ENCODE measurements at places on chromosomes 7 and 10.

- no peak overlapping the region for H3K27ac ChIP-seq
- H3K4me1 ChIP-seq: peaks cover 7% of the 10 kb centered on the region
- H3K36me3 ChIP-seq: no peaks in the 10 kb centered on the region
- no peaks in the 10 kb centered on the region for H3K27me3 ChIP-seq
- no peak overlapping the region for H3K4me3 ChIP-seq
- no peak for DNase-seq
Measured at GRCh38 chr10:306007-306674, 170.9 kb downstream of the ZMYND11 start.

- no peak overlapping the region for H3K4me3 ChIP-seq
- no peak overlapping the region for H3K27ac ChIP-seq
- no peaks in the 10 kb centered on the region for H3K36me3 ChIP-seq
- H3K4me1 ChIP-seq: no peaks in the 10 kb centered on the region
Measured at GRCh38 chr7:3520206-3520605, 219.2 kb downstream of the SDK1 start.

DNA sequence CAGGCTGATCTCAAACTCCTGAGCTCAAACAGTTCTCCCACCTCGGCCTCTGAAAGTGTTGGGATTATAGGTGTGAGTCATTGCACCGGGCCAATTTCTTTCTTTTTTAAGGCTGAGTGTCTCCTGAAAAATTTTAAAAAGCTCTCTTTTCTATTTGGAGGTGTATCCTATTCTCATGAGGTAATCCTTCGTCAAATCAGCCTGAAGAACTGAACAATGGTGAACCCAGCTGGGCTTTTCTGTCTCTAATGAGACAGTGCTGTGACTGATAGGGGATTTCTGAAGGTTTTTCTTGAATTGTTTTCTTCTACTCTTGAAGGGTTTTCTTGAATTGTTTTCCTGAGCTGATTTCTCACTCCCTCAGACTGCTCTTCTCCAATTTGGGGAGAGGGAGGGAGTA, 30.9 kb upstream of the CALU start:
- no peaks in the 10 kb centered on the region for H3K27me3 ChIP-seq
- DNase-seq: no peak
- no peak overlapping the region for H3K4me3 ChIP-seq
- H3K27ac ChIP-seq: no peak overlapping the region
- no peaks in the 10 kb centered on the region for H3K36me3 ChIP-seq

DNA sequence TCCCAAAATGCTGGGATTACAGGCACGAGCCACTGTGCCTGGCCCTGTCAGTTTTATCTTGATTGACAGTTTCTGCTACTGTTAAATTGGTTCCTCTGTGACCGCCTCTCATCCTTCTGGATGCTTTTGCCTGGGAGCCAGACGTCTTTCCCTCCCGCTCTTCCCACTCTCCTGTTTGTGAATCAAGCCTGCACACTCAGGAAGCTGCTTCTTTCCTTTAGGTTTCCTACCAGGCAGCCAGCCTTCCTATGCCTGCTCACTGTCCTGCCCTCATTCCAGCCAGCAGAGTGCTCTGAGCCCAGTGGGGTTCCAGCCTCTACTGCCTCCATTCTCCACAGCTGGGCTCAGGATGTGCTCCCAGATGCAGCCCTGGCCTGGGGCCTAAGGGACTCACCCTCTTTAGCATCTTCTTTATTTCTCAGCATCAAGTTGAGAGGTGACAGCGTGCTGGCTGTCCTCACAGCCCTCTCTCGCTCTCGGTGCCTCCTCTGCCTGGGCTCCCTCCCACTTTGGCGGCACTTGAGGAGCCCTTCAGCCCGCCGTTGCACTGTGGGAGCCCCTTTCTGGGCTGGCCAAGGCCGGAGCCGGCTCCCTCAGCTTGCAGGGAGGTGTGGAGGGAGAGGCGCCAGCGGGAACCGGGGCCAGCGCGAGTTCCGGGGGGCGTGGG, 5.1 kb downstream of the SH2D4B start:
- no peaks in the 10 kb centered on the region for H3K27me3 ChIP-seq
- DNase-seq: no peak
- peaks cover 6% of the 10 kb centered on the region for H3K4me1 ChIP-seq
- H3K27ac ChIP-seq: no peak overlapping the region

DNA sequence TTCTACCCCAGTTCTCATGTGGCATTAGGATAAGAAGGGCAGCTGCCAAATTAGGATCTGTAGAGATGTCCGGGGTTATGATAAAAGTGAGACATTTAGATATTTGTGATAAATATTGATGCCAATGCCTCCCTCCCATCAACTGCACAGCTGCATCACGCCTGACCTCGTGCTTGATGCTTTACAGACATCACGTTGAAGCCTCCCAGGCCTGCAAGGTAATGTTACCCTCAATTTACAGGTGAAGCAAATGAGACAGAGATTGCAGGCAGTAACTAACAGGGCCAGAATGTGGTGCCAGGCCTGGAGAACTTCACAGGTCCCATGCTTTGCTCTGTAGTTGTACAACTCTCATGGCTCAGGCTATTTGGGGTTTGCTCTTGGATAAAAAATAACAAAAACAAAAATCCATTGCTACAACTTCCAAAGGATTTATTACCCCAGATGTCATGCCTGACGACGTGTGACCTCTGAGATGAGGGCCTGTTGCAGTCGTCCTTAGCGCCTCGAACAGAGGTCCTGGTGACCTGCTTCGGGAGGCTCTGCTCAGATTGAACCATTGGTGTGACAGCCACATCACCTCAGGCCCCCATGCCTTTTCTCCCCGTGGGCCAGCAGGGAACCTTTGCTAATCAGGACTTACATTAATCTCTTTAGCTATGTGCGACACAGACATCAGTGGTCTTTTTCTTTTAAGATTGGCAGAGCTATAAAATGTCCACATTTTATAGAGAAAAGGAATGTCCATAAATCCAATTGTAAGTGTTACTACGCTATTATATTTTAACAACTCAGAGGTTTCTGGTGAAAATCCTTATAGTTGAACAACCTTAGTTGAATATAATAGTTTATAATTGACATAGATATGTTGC, 169.3 kb downstream of the ADAM12 start:
- no peaks in the 10 kb centered on the region for H3K4me1 ChIP-seq
- no peaks in the 10 kb centered on the region for H3K36me3 ChIP-seq
- DNase-seq: no peak
- no peak overlapping the region for H3K27ac ChIP-seq
- H3K4me3 ChIP-seq: no peak overlapping the region

- DNase-seq: no peak
- no peak overlapping the region for H3K27ac ChIP-seq
- H3K27me3 ChIP-seq: peaks cover 3% of the 10 kb centered on the region
Measured at GRCh38 chr10:125551247-125551646, 131.7 kb downstream of the TEX36 start.

GRCh38 chr7:46583656-46584055, 662.6 kb upstream of the IGFBP3 start:
- no peaks in the 10 kb centered on the region for H3K4me1 ChIP-seq
- no peak overlapping the region for H3K4me3 ChIP-seq
- DNase-seq: no peak
- no peak overlapping the region for H3K27ac ChIP-seq
- no peaks in the 10 kb centered on the region for H3K36me3 ChIP-seq

- peak; percentile 39 for DNase-seq
- H3K27me3 ChIP-seq: no peaks in the 10 kb centered on the region
- peaks cover 33% of the 10 kb centered on the region for H3K4me1 ChIP-seq
- H3K27ac ChIP-seq: no peak overlapping the region
- no peak overlapping the region for H3K4me3 ChIP-seq
Measured at GRCh38 chr10:103765981-103766380, 89.4 kb downstream of the SH3PXD2A start.

DNA sequence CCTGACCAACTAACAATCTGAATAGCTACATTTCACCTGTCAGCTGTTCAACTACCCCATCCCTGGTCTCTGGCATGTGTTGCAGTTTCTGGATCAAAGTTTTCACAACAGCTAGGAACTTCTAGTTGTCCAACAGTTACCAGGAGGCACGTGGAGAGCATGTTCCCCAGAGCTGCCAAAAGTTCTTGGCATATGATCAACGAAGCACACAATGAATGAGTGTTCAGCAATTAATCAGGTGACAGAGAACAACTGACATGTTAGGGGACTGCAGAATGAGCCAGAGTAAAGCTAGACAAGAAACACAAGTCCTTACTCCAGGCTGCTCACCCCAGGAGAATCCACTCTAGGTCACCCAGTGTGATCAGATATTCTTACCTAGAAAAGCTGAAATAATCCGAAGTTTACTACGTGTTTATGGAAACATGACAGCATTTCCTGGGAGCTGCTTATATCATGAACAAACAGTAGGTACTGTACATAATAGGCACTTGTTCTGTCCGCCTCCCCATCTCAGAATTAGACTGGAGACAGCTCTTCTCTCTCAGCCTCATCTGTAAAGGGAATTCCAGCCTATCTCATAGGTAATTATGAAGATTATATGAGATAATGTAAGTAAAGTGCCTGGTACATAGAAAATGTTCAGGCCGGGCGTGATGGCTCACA, 50.6 kb downstream of the ZNF438 start:
- no peaks in the 10 kb centered on the region for H3K4me1 ChIP-seq
- H3K4me3 ChIP-seq: no peak overlapping the region
- H3K36me3 ChIP-seq: no peaks in the 10 kb centered on the region
- no peak overlapping the region for H3K27ac ChIP-seq
- H3K27me3 ChIP-seq: no peaks in the 10 kb centered on the region

GRCh38 chr10:33306126-33306525, 28.3 kb downstream of the NRP1 start:
- H3K4me3 ChIP-seq: no peak overlapping the region
- H3K27ac ChIP-seq: no peak overlapping the region
- H3K27me3 ChIP-seq: no peaks in the 10 kb centered on the region
- H3K4me1 ChIP-seq: no peaks in the 10 kb centered on the region
- DNase-seq: no peak

GRCh38 chr7:131521651-131522163, 34.7 kb downstream of the PODXL start:
- H3K4me3 ChIP-seq: no peak overlapping the region
- DNase-seq: no peak
- H3K4me1 ChIP-seq: peaks cover 4% of the 10 kb centered on the region
- H3K27ac ChIP-seq: no peak overlapping the region

DNA sequence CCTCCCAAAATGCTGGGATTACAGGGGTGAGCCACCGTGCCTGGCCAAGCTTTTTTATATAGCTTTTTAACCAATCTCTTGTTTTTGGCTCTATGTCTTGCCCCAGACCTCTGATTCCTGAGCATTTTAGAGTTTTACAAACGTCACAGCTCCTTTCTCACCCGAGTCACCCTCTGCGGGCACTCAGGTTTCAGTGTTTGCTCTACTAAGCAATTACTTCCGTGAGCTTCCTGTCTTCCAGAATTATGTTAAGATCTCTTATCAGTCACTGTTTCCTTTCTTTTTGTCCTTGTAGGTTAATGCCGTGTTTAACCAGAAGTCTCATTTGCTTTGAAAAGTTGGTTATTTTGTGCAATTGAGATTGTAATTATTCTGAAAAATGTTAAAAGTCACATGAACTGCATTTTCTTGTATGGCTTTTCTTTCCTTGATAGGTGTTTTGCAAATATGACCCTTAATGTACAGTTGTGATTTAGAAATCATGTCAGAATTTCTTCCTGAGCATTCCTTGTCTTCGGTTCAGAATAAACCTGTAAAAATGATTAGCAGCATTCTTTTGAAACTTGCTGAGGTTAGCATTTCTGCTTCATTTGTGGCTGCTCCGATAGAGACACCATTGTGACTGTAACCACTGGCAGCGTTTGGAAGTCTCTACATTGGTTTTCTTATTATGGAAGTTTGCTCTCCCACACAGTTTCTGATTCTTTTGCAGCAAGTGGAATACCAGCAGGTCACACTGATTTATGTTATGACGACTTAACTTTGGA, 4.5 kb upstream of the HKDC1 start:
- H3K4me3 ChIP-seq: no peak overlapping the region
- peaks cover 12% of the 10 kb centered on the region for H3K4me1 ChIP-seq
- H3K36me3 ChIP-seq: no peaks in the 10 kb centered on the region
- H3K27ac ChIP-seq: no peak overlapping the region
- no peak for DNase-seq

DNA sequence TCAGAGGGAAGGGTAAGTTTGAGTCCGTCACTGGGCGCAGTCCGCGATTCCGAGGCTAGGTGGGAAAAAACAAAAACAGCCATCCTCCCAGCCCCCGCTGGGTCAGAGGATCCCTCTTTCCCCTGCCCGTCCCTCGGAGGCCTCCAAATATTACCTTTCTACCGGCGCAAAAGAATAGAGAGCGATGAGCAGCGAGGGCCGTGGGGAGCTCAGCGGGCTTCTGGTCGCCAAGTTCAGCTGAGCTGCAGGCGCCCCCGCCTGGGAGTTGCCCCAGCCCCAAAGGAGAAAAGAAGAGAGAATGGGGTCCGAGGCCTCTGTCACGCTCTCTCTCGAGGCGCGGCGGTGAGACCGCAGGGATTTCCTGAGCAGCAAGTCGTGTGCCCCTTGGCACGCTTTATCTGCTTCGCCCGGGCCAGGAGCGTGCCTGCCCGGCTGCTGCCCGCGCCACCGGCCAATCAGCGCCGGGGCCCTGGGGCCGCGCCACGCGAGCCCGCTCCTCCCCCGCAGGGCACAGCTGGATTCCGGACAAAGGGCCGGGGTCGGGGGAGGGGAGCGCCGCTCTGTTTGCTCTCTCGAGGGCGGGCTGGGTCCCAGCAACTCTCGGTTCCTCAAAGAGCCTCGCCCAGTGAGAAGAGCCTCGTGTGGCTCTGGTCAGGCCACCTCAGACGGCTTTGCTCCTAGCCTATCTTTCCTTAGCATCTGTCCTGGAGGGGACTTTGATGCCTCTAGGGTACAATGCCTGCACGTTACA, at the start of gene NEUROG3:
NEUROG3 (minus strand) TSS at position 367 of the 751 bp plus-strand sequence. CDS start 379 bp downstream, outside the sequence.
- peak within 1 kb of the TSS; percentile 20 for H3K4me3 ChIP-seq
- H3K27ac ChIP-seq: no peak within 1 kb of the TSS
- peaks cover 70% of the 10 kb centered on the region for H3K27me3 ChIP-seq
- peaks cover 29% of the 10 kb centered on the region for H3K4me1 ChIP-seq

DNA sequence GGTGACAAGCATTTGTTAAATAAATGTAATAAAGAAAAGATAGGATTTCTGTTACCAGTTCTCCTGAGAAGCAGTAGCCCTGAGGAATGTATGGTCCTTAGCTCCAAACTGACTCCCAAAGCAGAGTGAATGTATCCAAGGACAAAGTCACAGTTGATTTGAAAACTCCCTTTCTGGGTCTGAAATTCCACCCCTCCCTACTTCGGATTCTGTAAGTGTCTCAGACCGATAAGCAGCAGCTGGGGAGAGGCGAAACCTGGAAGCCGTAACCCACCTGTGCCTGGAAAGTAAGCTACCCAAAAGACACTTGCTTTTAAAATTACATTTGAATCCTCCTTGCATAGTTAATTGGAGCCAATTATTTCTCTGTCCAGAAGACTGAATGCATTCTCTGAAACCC, 122.9 kb upstream of the FRMD4A start:
- no peaks in the 10 kb centered on the region for H3K4me1 ChIP-seq
- no peaks in the 10 kb centered on the region for H3K36me3 ChIP-seq
- no peak for DNase-seq
- H3K27ac ChIP-seq: no peak overlapping the region
- H3K4me3 ChIP-seq: no peak overlapping the region
